ENCODE measurements at places on chromosomes 6 and 20.

DNA sequence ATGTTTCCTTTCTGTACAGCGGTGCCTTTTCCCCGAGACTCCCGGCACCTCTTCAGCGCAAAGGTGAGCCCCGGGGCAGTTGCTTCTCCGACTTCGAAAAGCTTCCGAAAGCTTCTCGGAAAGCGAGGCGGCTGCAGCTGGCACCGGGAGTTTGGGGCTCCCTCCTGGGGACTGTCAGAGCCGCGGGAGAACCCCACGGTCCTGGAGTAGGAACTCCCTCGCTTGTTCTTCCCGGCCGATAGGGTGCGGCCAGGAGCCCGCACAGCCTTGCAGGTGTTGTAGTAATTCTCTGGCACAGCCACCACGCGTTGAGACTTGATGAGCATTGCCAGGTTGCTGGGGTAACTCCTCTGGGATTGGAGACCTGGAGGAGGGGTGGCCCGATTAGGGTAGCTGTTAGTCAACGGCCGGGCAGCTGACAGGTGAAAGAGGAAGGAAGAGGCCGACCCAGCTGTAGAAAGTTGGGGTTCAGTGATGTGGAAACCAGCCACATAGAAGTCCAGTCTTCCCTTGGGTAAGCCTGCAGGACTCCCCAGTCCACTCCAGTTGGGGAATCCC, 721 bp downstream of the KDM1B start:
- DNase-seq: peak; percentile 15

DNA sequence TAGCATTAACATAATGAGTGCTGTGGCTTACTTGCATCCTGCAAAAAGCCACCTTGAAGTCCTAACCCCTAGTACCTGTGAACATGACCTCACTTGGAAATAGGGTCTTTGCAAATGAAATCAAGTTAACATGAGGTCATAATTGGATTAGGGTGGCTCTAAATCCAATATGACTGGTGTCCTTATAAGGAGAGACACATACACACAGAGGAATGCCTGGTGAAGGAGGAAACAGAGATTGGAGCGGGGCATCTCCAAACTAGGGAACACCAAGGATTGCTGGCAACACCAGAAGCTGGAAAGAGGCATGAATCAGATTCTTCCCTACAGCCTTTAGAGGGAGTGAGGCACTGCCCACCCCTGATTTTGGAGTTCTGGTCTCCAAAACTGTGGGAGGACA, 17.6 kb upstream of the RPS6KA2 start:
- DNase-seq: peak; percentile 22

DNA sequence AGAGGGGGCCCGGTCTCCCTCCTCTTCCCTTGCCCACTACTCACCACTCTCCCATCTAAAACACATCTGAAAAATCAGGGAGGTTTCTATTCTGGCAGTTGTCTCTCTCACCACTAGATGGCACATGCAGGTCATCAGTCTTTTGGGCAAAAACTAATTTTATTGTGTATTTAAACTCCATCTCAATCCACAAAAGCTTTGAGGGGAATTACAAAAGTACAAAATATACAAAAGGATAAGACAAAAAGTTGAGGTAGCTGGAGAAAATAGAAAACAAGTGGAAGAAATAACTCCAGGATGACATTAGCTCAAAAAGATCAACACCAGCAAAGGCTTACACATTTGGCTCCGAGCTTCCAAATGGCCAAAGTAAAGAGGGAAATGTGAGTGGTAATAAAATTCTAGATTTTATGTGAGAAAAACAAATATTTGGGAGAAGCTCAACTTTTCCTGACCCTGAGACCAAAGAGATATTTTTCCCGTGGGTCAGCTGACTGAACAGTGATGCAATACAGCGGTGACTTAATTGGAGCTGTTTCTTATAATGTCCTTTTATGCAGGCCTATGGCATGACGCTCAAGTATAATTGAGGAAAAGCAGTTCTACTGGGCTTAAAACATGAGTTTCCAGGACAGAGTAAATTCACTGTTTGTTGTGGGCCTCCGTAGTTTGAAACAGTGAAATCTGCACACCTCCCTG, 79.8 kb upstream of the CHD6 start:
- peak; percentile 33 for DNase-seq

GRCh38 chr20:31718952-31719643, 3.6 kb downstream of the BCL2L1 start:
- no peak for DNase-seq

GRCh38 chr6:169263836-169264608, 10.4 kb upstream of the THBS2 start:
- DNase-seq: peak; percentile 43

GRCh38 chr20:46246559-46246958, 61.7 kb downstream of the CDH22 start:
- DNase-seq: no peak

- DNase-seq: no peak
These were observed 3.4 kb downstream of the ASF1A start for GRCh38 chr6:118897386-118897785.

- no peak for DNase-seq
These were observed 7.1 kb downstream of the TDP2 start for GRCh38 chr6:24659561-24659960.

GRCh38 chr20:53866794-53867740, 203.3 kb downstream of the BCAS1 start:
- DNase-seq: no peak

DNA sequence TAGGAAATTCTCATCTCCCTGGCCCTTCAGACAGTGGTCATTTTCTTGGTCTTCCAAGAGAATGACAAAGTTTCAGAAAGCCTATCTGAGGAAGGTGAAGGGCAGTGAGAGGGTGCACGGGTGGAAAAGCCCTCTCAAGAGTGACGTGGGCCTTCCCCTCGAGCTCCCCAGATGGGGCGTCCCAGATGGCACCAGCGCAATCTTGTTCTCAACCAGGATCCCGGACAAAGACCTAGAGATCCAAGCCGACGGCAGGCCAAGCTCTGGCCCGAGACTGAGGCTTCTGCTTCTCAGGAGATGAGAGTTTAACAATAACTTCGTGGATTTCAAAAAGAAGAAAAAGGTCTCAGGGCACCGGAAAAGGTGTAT, 797 bp upstream of the ZNF133 start:
- no peak for DNase-seq

All from fibroblast of skin of right quadriceps (primary cell).